Left cardiac atrium (tissue), 4 donors: ENCODE measurements at places on chromosomes 7 and 10.

DNA sequence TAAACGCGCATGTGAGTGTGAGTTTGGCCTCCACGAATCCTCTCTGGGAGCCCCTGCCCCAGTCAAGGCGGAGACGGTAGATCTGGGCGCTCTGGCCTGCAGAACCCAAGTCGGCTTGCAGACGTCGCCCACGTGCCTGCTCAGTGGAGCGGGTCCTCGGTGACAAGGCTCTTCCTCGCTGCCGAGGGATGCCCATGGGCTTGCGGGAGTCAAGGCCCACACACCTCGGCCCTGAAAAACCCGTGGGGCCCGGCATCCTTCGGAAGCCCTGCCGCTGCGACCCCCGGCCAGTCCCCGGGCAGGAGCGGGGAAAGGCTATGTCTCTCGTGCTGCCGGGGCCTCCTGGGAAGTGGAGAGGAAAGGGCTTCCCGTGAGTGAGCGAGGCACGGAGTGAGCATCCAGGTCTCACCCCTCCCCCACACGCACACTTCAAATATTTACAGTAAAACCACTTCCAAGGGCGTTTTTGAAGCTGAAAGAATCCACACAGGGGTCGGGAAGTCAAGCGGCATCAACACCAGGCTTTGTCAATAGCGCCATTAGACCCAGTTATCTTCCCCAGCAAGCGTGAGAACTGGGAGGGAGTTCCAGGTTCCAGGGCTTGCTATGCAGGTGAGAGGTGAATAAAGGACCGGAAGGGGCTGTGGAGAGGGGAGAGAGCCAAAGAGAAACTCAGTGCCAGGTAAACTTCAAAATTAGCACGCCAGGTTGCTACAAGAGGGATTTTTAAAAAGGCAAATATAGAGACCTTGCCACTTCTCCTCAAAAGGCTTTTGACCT is 1.1 kb upstream of the MNX1 start:
- DNase-seq = no peak

DNA sequence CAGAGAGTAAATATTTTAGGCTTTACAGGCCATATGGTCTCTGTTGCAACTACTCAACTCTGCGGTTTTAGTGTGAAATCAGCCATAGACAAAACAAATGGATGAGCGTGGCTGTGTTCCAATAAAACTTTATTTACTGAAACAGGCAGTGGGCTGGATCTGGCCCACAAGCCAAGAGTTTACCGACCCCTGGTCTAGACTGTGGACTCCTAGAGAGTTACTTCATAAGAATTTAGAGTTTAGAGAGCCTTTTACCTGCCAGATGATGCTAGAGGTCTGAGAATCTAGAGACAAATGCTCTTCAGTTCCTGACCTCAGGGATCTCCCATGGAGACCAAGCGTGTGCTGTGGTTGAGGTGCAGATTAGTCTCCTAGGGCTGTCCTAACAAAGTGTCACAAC is 174.8 kb downstream of the PTEN start:
- DNase-seq = no peak

- DNase-seq = no peak
Observed at GRCh38 chr7:5564894-5565293, 141.3 kb upstream of the TNRC18 start.

DNA sequence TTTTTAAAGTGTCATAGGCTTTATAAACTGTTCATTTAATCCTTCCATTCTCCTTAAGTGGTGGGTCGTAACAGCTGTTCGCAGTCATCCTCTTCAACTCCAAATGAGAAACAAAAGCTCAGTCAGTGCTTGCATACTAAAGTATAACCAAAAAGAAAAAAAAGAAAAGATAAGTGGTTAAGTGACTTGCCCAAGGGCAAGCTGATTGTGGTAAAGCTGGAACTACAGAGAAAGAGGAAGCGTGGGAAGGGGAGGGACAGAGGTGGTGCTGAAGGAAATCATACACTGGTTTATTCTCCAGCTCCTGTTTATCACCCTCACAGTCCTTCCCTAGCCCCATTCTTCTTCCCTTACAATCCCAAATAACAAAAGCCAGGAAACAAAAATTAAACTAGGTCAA is 29.6 kb downstream of the IDE start:
- DNase-seq = no peak

DNA sequence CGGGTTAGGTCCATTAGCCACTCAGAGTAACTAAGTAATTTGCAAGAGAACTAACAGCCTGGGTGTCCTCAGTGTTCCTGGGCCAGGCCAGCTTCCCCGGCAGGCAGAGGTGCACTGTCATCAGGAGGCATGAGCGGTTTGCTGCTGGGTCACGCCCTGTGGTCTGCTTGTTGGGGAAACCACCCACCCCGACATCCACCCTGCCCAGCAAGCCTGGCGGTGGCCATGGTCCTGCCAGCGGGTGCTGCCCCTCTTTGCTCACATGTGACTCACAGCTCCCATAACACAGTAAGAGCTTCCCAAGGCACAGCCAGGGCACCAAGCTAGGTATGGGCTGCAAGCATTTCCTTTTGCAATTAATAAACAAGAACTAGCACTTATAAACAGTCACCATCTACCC is 75.9 kb downstream of the RGS10 start:
- no peak for DNase-seq

GRCh38 chr7:18018296-18019215 is 9.1 kb downstream of the PRPS1L1 start:
- no peak for DNase-seq

DNA sequence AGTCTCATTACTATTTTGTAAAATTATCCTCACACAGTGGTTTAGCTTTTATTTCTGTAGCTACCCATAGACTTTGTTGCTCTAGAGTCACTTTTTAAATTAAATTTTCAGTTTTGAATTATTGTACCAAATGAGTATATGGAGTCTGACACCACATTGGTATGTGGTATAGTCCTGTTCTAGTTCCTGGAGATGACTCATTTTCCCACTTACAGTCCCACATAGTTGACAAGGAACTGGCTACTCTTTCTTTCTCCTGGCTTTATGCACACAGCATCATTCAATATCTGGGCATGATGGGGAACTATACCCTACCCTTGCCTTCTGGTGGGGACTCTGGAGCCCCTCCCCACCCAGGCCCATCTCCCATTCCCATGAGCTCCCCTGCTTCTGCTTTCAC is 92.6 kb upstream of the RAB11FIP2 start:
- no peak for DNase-seq

- DNase-seq = no peak
Observed at GRCh38 chr10:34726862-34727261, 88.2 kb downstream of the PARD3 start.
